ENCODE measurements at places on chromosomes 2 and 18.

DNA sequence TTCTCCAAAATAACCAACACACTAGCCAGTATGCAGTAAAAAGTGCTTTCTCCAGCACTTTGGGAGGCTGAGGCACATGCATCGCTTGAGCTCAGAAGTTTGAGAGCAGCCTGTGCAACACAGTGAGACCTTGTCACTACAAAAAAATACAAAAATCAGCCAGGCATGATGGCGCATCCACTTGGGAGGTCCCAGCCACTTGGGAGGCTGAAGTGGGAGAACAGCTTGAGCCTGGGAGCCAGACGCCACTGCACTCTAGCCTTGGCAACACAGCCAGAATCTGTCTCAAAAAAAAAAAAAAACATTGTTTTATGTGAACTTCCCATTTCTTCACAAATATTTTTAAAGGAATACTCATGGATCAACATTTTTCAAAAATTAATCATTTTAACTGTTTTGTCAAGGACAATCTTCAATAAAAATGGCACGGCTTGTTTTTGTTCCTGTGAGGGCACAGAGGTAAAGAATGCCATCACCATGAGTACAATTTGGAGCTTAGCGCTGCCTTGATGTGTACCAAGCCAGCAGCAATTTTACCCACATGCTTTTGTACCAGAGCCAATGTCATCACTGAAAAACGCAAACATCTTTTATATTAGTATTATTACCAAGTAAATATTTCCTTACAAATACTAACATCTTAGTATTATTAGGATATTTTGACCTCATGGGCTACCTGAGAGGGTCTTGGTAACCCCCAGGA lies 26.7 kb downstream of the RAB1A start:
- no peak for DNase-seq

- DNase-seq = no peak
These were observed 164.4 kb upstream of the VRK2 start for GRCh38 chr2:57881998-57882888.

DNA sequence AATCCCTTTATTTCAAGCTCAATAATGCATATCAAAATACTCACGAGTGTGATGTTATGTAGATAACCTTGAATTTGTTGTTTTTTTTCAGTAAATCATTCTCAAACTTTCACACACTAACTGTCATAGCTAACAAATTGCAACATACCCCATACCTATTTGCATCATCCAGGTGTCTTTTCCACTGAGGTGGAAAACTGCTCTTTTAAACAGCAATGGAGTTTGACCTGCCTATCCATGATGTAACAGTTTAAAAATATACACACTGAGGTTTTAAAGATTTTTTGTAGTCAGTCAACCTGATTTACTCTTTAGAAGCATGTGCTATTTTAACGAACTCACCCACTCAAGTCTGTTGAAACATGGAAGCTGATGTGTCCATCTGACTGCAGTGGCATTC lies 298.7 kb downstream of the RND3 start:
- no peak for DNase-seq

DNA sequence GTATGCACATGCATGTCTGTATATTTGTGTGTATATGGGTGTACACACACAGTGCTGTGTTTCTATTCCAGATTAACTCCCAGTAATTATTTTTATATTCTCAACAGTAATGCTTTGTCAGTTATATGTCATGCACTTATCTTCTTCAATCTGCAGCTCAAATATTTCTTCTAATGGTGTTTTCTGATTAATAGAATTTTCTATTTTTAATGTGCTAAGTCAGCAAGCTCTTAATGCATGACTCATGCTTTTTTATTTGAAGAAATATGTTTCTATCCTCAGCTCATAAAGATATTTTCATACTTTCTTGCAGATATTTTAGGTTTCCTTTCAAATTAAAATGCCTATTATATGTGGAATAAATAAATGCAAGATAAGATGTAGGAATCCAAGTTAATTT lies 59.7 kb upstream of the TMEM18 start:
- DNase-seq = no peak

- no peak for DNase-seq
These were observed 276.5 kb downstream of the DSC3 start for GRCh38 chr18:30766053-30766452.

- DNase-seq = no peak
These were observed 476.4 kb upstream of the ZEB2 start for GRCh38 chr2:144996225-144996795.

DNA sequence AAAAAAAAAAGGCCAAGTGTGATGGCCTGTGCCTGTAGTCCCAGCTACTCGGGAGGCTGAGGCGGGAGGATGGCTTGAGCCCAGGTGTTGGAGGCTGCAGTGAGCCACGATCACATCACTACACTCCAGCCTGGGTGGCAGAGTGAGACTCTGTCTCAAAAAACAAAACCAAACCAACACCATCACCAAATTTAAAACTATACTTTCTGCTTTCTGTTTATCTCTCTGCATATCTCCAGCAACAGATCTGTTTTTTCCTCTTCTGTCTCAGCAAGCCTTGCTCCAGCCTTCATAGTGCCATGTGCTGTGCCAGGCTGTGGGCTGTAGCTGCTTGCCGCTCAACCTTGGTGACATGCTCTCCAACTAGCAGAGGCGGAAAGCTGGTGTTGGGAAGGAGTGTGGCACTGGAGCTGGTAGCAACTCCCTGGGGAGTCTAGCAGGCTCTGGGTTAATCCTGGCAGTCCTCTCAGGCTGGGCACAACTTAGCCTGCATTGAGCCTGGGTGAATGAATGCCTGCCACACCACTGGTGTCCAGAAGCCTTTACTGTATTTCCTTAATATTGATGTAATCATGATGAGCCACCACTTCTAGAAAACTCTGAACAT lies 204.1 kb downstream of the LDLRAD4 start:
- no peak for DNase-seq

DNA sequence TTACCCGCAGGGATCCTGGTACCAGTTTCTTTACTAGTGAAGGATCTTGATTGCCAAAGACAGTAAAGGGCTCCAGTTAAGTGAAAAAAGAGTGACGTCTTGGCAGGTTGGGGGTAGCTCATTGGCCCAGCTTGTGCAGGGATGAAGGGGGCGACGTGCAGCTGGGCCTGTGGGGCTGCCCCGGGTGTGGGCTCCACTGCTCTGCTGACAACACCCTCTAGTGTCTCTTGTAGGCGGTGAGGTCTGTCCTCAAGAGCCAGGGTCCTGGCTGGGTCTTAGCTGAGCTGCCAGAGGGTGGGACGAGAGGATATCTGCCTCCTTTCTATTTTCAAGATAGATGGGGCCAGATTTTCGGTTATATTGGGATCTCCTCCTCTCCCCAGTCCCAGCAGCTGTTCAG lies 6.1 kb downstream of the ARHGEF4 start:
- DNase-seq = no peak

GRCh38 chr2:1859671-1860450 lies 115.5 kb upstream of the PXDN start:
- DNase-seq = no peak

DNA sequence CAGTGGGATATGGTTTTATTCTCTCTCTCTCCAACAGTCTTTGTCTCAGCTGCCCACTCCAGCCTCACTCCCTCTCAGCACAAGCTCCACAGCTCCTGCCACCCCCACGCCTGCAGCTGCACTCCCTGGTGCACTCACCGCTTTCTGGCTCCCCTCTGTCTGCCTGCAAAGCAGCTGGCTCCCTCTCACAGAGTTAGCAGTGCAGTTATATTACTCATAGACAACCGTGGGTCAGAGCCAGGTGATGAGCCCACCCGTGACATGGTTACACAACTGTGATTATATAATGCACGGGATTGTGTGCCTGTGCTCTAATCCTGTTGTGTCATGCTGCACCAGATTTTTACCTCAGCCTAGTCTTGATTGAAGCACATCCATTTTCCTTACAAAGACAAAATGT lies 276.9 kb upstream of the CHAC2 start:
- DNase-seq = no peak

Measured in stimulated activated CD8-positive, alpha-beta memory T cell treated with anti-CD3 and anti-CD28 coated beads, Interleukin-4, amount 100 ng/mL, for 1 hour (primary cell).